ENCODE measurements at places on chromosomes 6 and 20. TPM values are rescaled to one million over a fixed set of nuclear protein-coding genes. Genes with fewer than 3 reads are reported as not detected.
A peak's percentile ranks its signal among the peaks of the same experiment; 100 is the strongest.

GRCh38 chr6:159089443-159089842 lies 44.7 kb upstream of the TAGAP start:
- no peak overlapping the region for H3K4me3 ChIP-seq
- H3K4me1 ChIP-seq = no peaks in the 10 kb centered on the region
- no peak for DNase-seq
- H3K27ac ChIP-seq = no peak overlapping the region
- H3K27me3 ChIP-seq = no peaks in the 10 kb centered on the region
- no peaks in the 10 kb centered on the region for H3K36me3 ChIP-seq

MYL9 gene
- total RNA-seq = 602 TPM

DNA sequence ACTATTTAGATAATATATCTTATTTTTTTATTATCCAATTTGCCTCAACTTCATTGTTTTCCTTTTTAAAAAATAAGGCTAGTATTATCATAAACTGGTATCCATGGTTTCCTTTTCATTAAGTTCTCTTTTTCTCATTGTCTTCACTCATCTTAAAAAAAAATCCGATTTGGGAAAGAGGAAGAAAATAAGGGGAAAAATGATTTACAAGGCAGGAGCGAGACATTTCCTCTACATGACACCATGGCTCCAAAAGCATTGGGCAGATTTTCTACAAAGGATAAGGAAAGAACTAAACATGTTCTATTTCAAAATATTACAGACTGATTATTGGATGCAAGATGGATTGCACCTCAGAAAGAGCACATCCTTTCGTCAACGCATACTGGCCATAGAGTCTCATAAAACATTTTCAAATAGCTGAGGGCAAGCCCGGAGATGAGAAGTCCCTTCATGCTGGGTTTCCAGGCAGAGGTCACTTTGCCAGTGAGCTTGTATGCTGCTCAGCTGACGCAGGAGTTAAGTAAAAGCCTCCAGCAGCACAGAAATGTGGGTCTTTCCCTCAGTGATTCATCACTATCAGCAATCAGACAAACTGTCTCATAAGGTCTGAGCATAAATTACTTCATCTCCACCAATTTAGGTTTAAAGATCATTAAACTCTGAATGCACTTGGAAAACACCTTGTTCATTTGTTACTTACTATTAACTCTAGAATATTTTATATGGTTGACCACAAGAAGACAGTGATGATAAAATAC lies 129.0 kb upstream of the TNFAIP3 start:
- no peak overlapping the region for H3K27ac ChIP-seq
- no peak overlapping the region for H3K4me3 ChIP-seq
- no peaks in the 10 kb centered on the region for H3K36me3 ChIP-seq
- no peaks in the 10 kb centered on the region for H3K4me1 ChIP-seq
- H3K27me3 ChIP-seq = no peaks in the 10 kb centered on the region

CFAP206 gene
- total RNA-seq = 0.26 TPM

- no peaks in the 10 kb centered on the region for H3K36me3 ChIP-seq
- no peaks in the 10 kb centered on the region for H3K4me1 ChIP-seq
- peak overlapping the region; percentile 2 for H3K27ac ChIP-seq
- H3K4me3 ChIP-seq = no peak overlapping the region
These were observed 311.6 kb upstream of the ECI2 start for GRCh38 chr6:4446982-4447381.

RHAG gene
- total RNA-seq = 2.0 TPM

LY6G6F gene
- total RNA-seq = not detected

GRCh38 chr6:36130667-36131510 lies 576 bp downstream of the MAPK13 start:
- no peaks in the 10 kb centered on the region for H3K27me3 ChIP-seq
- H3K4me1 ChIP-seq = no peaks in the 10 kb centered on the region
- peak overlapping the region; percentile 52 for H3K4me3 ChIP-seq
- no peak overlapping the region for H3K27ac ChIP-seq

DNA sequence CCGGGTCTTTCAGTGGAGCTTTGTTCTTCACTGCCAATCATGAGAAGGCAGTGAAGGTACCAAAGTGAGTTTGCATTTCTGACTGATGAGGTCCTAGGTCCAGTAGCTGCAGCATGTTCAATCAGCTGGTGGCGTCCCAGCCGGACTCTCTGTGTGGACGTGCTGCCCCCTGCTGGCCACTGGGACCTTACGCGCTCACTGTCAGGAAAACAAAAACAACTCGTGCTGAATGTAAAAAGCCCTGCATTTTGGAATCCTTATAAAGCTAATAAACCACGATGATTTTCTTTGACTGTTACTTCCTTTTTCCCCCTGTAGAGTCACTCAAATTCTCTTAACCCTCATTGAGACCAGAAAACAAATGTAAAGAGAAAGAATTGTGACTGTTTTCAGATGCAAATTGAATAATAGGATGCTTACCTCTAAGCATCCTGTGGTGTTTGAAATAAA lies 4.9 kb upstream of the CD24 start:
- no peak overlapping the region for H3K4me3 ChIP-seq
- H3K4me1 ChIP-seq = no peaks in the 10 kb centered on the region
- no peaks in the 10 kb centered on the region for H3K36me3 ChIP-seq
- peak; percentile 80 for DNase-seq
- peaks cover 5% of the 10 kb centered on the region for H3K27me3 ChIP-seq

DNA sequence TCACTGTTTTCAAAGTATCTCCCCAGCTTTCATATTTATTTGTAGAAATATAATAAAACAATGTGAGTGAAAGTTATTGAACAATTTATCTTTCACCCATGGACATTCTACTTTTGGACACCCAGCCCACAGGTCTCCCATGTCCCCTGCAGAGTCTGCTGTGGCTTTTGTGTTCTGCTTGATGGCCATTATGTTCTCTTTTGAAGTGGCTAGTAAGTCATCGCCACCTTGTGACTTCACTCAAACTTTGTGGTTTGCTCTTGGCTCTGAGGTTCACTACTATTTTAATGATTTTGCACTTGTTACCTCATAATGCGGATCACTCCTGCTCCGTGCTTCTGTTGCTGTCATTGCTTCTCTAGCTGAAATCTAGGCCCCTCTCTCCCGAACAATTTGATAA lies 10.2 kb upstream of the DEFB113 start:
- no peak for DNase-seq
- no peaks in the 10 kb centered on the region for H3K27me3 ChIP-seq
- H3K4me1 ChIP-seq = no peaks in the 10 kb centered on the region
- H3K36me3 ChIP-seq = no peaks in the 10 kb centered on the region

ZNF343 gene
- 5.1 TPM for total RNA-seq

SMPDL3A gene
- total RNA-seq = 6.6 TPM

SPATS1 gene
- total RNA-seq = not detected

DNA sequence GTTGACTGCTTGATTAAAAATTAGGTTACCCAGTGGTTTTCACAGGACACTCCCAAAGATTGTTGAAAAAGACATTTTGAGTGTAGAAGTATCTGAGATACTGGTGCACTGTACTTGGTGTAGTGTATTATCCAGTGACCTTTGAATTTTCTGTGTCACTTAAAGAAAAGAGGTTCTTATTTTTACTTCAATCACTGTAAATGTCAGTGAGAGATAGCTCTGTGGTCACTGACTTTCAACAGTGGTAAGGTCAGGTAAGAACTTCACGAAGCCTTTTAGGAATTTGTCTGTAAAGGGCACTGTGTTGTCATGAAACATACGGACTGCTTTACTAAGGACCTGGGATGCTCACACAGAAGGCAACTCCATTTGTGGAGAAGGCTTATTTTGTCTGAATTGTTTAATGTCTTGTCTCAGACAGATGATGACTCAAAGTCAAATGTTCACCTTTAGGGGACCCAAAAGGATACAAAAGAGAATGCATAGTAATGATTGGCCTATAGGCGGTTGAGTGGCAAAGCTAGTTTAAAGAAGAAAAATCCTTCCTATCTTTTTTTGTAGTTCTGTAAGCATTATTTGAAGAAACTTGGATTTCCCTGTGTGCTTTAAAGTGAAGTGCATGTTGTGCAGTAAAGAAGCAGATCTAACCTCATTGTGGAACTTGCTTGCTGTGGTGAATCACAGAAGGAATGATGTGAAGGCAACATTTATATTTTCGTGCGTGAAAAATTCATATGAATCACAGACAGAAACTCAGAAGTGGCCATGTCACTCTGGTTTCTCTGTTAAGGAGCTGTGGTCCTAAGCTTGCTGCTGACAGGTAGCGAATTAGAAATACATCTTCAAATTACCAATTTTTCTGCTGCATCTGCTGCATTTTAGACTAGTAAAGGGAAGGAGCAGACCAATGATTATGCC lies 47.3 kb downstream of the ZFAND3 start:
- peaks cover 35% of the 10 kb centered on the region for H3K4me1 ChIP-seq
- H3K4me3 ChIP-seq = no peak overlapping the region
- H3K27ac ChIP-seq = no peak overlapping the region

GRCh38 chr6:139126255-139126654 lies 8.6 kb upstream of the HECA start:
- H3K36me3 ChIP-seq = no peaks in the 10 kb centered on the region
- no peak for DNase-seq
- no peaks in the 10 kb centered on the region for H3K27me3 ChIP-seq
- no peak overlapping the region for H3K4me3 ChIP-seq

DNA sequence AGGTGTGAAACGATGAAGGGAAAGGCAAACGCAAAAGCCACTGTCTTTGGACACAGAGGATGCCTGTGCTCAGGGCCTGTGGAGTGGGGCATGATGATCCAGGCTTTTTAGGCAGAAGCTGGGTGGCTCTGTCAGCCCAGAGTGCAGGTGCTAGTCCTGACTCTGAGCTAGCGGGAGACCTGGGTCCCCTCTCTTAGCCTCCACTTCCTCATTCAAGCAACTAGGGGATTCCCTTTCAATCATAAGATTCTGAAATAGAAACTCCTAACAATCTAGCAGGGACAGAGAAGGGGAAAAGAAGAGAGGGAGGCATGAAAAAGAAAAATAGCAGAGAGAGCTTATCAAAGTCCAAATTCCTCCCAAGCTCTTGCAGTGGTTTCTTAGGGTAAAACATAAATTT lies 7.6 kb upstream of the HIVEP2 start:
- H3K27ac ChIP-seq = no peak overlapping the region
- no peak for DNase-seq
- H3K27me3 ChIP-seq = no peaks in the 10 kb centered on the region
- no peaks in the 10 kb centered on the region for H3K4me1 ChIP-seq

GRCh38 chr20:1918491-1919165 lies 23.4 kb downstream of the SIRPA start:
- no peak for DNase-seq
- H3K4me3 ChIP-seq = no peak overlapping the region
- H3K4me1 ChIP-seq = no peaks in the 10 kb centered on the region
- peak overlapping the region; percentile 48 for H3K27ac ChIP-seq

GRCh38 chr6:97097068-97098047 lies 172.8 kb downstream of the KLHL32 start:
- no peaks in the 10 kb centered on the region for H3K36me3 ChIP-seq
- H3K27me3 ChIP-seq = no peaks in the 10 kb centered on the region
- no peak overlapping the region for H3K27ac ChIP-seq
- no peak for DNase-seq
- H3K4me3 ChIP-seq = peak overlapping the region; percentile 4

GRCh38 chr20:41408986-41409385 lies 42.4 kb upstream of the EMILIN3 start:
- H3K36me3 ChIP-seq = peaks cover 74% of the 10 kb centered on the region
- no peak overlapping the region for H3K4me3 ChIP-seq
- DNase-seq = no peak
- no peak overlapping the region for H3K27ac ChIP-seq
- no peaks in the 10 kb centered on the region for H3K4me1 ChIP-seq

DNA sequence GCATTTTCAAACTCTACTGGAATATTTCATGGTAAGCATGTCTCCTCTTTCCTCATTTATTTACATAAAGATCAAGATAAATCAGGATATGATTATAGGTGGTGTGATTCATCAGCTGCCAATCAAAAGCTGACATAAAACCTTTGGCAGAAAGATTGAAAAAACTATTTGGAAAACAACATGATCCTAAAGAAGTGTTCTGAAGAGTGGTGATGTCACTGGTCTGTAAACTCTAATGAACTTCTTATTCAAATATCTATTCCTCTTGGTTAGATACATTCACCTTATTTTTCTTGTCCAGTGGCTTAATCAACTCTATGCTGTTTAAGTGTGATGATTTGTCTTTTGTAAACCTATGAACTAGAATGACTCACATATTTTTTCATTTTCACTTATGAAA lies 535.5 kb upstream of the CITED2 start:
- no peaks in the 10 kb centered on the region for H3K36me3 ChIP-seq
- H3K4me1 ChIP-seq = no peaks in the 10 kb centered on the region

RALGAPB gene
- 24.6 TPM for total RNA-seq

TSBP1 gene
- not detected for total RNA-seq

GRCh38 chr6:161732594-161732993 lies 458.7 kb upstream of the AGPAT4 start:
- H3K4me3 ChIP-seq = no peak overlapping the region
- H3K36me3 ChIP-seq = no peaks in the 10 kb centered on the region
- DNase-seq = no peak
- no peaks in the 10 kb centered on the region for H3K27me3 ChIP-seq
- no peaks in the 10 kb centered on the region for H3K4me1 ChIP-seq
- no peak overlapping the region for H3K27ac ChIP-seq

DNA sequence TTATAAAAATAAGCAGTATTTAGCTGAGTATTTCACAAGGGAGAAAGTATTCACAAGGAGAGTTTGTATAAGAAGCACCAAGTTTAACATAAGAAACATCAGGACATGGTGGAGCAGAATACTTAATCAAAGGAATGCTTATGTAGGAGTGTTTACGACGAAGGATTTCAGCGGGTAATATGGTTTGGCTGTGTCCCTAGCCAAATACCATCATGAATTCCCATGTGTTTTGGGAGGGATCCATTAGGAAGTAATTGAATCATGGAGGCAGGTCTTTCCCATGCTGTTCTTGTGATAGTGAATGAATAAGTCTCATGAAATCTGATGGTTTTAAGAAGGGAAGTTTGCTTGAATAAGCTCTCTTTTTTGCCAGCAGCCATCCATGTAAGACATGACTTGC lies 1099.1 kb upstream of the ADGRB3 start:
- no peaks in the 10 kb centered on the region for H3K36me3 ChIP-seq
- H3K27me3 ChIP-seq = no peaks in the 10 kb centered on the region
- H3K4me3 ChIP-seq = no peak overlapping the region
- H3K4me1 ChIP-seq = no peaks in the 10 kb centered on the region
- no peak overlapping the region for H3K27ac ChIP-seq

PPP1R14C gene
- 85.4 TPM for total RNA-seq

Measured in right atrium auricular region (tissue), 2 donors.